ENCODE measurements at places on chromosomes 13 and 19.

- no peak overlapping the region for H3K27ac ChIP-seq
- no peaks in the 10 kb centered on the region for H3K27me3 ChIP-seq
- no peaks in the 10 kb centered on the region for H3K4me1 ChIP-seq
- no peak for DNase-seq
- H3K36me3 ChIP-seq, result no peaks in the 10 kb centered on the region
These were observed 86.8 kb upstream of the SCEL start for GRCh38 chr13:77448689-77449088.

GRCh38 chr13:44237276-44237767 lies 136.3 kb upstream of the SERP2 start:
- peak overlapping the region; percentile 86 for H3K27ac ChIP-seq
- no peaks in the 10 kb centered on the region for H3K27me3 ChIP-seq
- peaks cover 40% of the 10 kb centered on the region for H3K4me1 ChIP-seq
- H3K36me3 ChIP-seq, result no peaks in the 10 kb centered on the region

- H3K27ac ChIP-seq, result no peak overlapping the region
- H3K27me3 ChIP-seq, result no peaks in the 10 kb centered on the region
- no peak for DNase-seq
- H3K36me3 ChIP-seq, result peaks cover 12% of the 10 kb centered on the region
These were observed 9.3 kb downstream of the PLEKHA4 start for GRCh38 chr19:48858984-48859710.

- H3K27me3 ChIP-seq, result no peaks in the 10 kb centered on the region
- H3K27ac ChIP-seq, result no peak overlapping the region
- H3K4me1 ChIP-seq, result no peaks in the 10 kb centered on the region
- no peak overlapping the region for H3K4me3 ChIP-seq
- peaks cover 9% of the 10 kb centered on the region for H3K36me3 ChIP-seq
- no peak for DNase-seq
These were observed 13.0 kb upstream of the ZNF460 start for GRCh38 chr19:57267291-57267690.

- H3K27me3 ChIP-seq, result no peaks in the 10 kb centered on the region
- no peak for DNase-seq
- H3K4me1 ChIP-seq, result no peaks in the 10 kb centered on the region
- peaks cover 11% of the 10 kb centered on the region for H3K36me3 ChIP-seq
These were observed 184.4 kb downstream of the DNAJC3 start for GRCh38 chr13:95861296-95861695.

Measured in suprapubic skin (tissue), 4 donors.